ENCODE measurements at places on chromosomes 4 and X.

- no peak for DNase-seq
Measured at GRCh38 chrX:77749695-77750094, 36.3 kb downstream of the ATRX start.

- DNase-seq: no peak
Measured at GRCh38 chrX:14832586-14832985, 40.3 kb downstream of the FANCB start.

- no peak for DNase-seq
Measured at GRCh38 chrX:152020888-152021287, 46.4 kb upstream of the GABRE start.

- DNase-seq: peak; percentile 43
Measured at GRCh38 chr4:40316782-40317635, 18.1 kb upstream of the CHRNA9 start.

Data from HS-27A (cell line).